ENCODE measurements at places on chromosomes 5 and 9.

- DNase-seq = no peak
These were observed 4.8 kb downstream of the GAS1 start for GRCh38 chr9:86942281-86943200.

DNA sequence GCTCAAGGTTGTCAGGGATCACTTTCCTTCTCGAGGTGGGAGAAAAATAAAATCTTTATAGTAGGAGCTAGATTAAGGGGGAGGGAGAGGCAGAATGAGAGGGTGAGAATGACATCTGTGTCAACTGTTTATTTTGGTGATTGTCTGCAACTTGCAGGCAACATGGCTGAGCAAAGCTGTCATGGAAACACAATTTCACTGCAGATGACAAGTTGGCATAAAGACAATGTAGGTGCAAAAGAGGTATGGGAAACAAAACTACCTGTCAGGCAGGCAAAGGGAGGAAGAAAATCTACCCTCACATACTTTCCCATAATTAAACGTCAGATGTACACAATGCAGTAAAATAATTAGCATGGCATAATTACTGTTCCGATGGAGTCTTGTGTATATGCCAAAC, 167.4 kb downstream of the SLIT3 start:
- no peak for DNase-seq

DNA sequence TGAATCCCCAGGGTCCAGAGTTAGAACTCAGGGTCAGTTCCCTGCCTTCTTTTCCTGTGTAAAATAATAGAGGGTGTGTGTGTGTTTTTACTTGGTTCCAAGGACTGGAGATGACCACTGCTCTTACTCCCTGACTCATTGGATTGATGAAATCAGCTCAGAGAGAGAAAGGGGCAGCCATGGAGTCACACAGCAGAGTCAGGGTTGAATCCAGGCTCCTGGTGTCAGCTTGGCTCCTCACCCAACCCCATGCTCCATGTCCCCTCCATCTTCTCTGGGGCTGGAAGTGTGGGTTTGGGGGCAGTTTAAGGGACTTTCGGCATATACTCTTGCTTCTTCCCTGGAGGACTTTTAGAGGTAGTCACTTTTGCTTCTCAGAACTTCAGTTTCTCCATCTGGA, 21.6 kb downstream of the DAB2IP start:
- DNase-seq = no peak

DNA sequence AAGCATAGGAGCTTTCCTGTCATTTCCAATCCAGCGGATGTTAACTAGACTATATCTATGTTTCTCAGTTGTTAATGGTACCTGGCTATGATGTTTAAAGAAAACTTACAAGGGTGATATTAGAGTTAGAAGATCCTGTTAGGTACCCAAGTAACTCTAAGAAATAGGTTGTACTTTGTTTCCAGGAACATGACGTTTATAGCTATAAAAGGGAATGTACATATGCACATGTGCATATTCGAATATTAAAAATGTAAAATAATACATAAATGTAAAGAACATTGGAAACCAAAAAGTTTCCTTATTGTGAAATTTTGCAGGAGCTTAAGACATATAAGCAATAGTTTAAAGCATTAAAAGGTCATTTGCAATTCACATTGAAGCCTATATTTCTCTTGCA, 247.7 kb upstream of the EDIL3 start:
- DNase-seq = no peak

- no peak for DNase-seq
These were observed 11.4 kb upstream of the TEX48 start for GRCh38 chr9:114693248-114693855.

DNA sequence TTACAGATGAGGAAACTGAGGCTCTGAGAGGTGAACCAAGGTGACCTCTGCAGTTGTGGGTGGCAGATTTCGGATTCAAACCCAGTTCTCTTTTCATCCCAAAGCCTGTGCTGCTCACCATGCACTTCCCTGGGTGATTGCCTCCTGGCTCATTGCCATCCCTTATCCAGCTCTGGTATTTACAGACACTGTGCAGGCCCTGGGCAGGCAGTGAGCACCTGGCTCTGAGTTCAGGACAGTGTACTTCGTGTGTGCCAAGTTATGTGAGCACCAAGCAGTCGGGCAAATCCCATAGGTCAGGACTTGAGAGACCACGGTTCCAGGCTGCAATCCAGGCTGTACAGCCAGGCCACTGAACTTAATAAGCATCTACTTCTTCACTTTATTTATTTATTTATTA, 1.4 kb downstream of the LRSAM1 start:
- DNase-seq = peak; percentile 8

DNA sequence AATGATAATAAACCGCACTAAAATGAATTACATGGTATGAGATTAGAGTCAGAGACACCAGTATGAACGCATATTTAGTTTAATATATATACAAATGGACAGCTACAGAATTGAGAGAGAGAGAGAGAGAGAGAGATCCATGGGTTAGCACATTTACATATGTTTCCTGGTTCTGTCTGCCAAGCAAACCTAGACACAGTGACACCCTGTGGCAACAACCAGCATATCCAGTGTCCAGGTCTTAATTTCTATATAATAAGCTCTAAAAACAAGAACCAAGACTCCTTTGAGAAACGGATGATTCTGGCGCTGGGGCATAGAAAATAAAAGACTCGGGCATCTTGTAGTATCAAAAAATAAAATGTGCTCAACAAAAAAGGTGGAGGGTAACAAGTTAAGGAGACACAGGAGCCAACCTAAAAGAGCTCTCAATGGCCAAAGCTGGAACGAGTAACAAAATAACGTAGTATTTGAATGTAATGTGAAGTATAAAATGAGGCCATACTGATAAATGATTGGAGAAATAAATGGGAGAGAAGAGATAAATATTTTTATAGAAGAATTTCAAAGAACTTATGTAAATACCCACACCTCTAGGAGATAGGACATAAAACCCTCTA, 84.5 kb downstream of the RFX3 start:
- no peak for DNase-seq

DNA sequence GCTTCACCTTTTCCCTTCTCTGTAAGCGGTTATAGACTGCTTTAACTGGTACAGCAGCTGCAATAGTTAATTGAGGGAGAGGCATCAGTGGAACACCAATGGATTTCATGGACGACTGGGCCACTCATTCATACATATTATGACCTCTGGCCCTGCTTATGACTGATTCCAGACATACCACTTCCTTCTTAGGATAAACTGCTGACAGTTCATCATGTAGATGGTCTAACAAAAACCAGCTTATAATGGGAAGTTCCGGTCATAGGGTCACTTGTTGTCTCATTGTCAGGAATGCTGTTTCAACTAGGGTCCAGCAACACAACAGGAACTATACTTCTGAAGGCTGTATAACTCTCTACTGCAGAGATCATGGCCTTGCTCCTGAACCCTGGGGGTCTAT, 265.2 kb upstream of the RASA1 start:
- no peak for DNase-seq

DNA sequence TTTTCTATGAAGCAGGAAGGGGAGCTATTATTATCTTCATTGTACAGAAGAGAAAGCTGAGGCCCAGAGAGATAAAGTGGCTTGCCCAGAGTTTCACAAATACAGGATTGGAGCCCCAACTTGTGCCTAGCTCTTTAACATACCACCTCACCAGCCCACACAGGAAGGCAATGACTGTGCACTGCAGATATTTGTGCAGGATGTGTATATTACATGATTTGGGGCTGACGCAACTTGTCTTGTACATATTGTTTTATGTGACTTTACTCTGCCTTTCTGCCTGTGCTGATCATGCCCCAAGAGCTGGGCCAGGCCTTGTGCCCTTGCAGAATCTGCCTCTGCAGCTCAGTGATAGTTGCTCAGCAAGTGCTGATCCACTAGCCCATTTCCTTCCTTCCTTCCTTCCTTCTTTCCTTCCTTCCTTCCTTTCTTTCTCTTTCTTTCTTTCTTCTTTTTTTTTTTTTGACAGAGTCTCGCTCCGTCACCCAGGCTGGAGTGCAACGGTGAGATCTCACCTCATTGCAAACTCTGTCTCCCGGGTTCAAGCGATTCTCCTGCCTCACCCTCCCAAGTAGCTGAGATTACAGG, 106.6 kb upstream of the TBCA start:
- DNase-seq = no peak

GRCh38 chr9:90393365-90394152, 249.1 kb downstream of the DIRAS2 start:
- no peak for DNase-seq

- no peak for DNase-seq
These were observed 15.4 kb upstream of the VDAC1 start for GRCh38 chr5:134020188-134020587.

DNA sequence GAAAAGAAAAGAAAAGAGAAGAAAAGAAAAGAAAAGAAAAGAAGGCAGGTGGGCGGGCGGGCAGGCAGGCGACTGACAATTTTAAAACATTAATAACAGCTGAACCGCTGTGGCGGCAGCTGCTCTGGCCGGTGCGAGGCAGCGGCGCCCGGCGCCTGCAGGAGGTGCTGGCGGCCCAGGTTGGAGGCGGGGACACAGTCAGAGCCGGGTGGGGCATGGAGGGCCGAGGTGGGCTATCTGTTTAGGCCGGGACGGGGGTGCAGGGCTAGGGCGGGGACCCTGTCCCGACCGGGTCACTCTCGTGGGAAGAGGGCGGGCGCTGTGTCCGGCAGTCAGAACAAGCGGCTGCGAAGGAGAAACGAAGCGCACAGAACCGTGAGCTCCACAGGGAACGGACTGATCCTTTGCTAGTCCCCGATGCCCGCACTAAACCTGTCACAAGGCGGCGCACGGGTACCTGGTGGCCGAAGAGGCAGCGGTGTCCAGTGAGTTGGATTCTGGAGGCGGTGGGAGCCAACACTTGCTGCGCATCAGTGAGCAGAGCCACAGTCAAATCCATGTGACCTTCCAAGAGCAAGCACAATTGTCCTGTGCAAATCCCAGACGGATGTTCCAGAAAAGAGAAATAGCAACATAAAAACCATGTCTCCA, 13.6 kb upstream of the ALDOB start:
- peak; percentile 74 for DNase-seq

DNA sequence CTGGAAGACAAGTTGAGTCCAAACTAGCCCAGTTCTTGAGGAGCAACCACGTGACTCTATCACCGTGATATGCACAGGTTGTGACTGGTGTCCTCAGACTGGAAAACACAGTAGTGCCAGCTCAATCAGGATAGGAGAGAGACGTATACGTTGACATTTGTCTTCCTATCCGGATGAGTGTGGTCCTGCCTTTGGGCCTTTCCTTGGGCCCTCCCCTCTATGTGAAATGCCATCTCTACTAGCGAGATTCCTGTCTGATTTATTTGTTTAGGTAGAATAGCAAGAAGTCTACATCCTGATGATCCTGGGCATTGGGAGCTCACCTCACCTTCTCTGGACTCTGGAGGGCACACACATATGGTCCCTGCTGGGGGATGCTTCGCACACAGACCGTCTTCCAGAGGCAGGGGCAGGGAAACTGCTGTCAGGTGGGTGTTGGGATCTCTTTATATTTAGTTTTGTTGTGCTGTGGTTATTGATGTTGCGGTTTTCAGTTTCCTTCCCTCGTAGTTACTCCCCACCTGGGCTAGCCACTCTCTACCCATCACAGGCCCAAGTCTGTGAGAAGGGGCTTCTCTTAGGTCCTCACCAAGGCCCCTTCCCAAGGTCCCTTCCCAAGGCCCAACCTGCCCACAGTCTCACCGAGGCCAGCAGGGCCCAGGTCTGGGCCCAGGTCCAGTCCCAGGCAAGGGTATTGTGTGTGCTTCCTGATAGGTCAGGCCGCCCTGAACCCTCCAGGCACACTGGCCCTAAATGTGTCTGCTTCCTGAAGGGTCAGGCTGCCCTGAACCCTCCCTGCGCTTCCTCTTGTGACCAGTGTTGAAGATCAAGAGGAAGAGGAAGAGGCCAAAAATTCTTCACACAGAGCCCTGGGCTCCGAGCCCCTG, 19.0 kb upstream of the SPINK4 start:
- no peak for DNase-seq

- no peak for DNase-seq
These were observed 54.3 kb downstream of the ADGRV1 start for GRCh38 chr5:90612919-90613318.

DNA sequence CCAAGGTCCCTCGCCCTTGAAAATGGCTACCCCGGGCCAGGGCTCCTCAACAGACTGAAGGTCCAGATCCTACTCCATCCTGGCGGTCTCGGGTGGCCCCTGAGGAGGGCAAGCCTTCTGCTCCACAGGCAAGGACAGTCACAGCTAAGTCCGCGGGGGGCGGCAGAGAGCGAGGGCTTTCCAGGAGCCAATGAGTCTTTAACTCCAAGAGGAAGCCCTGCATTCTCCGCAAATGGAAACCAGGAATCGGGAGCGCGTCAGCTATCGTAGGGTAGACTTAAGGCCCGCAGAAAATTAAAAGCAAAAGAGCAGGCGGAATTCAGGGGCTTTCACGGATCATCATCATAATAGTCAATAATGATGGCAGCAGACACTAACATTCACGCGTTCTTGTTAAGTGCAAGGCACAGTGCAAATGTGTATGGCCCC, 87.8 kb upstream of the TNFAIP8 start:
- DNase-seq = peak; percentile 65

DNA sequence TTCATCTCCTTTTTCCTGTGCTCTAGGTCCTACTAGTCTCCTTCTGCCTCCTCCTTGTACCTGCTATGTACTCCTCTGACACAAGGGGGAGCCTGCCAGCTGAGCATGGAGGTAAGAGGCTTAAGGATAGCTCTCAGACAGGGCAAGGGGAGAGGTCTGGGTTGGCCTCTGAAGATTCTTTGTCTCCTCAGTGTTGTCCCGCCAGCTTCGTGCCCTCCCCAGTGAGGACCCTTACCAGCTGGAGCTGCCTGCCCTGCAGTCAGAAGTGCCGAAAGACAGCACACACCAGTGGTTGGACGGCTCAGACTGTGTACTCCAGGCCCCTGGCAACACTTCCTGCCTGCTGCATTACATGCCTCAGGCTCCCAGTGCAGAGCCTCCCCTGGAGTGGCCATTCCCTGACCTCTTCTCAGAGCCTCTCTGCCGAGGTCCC, 3.8 kb downstream of the CREB3 start:
- no peak for DNase-seq

GRCh38 chr5:95565280-95565920, 10.5 kb downstream of the ARSK start:
- DNase-seq = no peak

DNA sequence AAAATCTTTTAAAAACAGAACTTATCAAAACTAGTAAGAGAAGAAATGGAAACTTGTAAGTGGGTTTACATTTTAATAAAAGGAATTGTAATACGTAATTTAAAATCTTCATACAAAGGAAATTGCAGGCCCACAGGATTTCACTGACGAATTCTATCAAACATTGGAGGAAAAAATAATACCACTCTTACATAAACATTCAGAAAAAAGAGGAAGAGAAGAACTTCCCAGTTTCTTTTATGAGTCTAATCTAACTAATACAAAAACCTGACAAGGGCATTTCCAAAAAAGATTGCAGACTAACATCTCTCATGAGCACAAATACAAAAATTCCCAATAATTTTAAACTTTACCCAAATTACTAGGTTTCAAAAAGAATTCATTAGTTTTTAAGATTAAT, 149.0 kb downstream of the RANBP17 start:
- no peak for DNase-seq

All from DMS153 (cell line).